Omental fat pad (tissue), 4 donors: ENCODE measurements at places on chromosomes 4 and X.

DNA sequence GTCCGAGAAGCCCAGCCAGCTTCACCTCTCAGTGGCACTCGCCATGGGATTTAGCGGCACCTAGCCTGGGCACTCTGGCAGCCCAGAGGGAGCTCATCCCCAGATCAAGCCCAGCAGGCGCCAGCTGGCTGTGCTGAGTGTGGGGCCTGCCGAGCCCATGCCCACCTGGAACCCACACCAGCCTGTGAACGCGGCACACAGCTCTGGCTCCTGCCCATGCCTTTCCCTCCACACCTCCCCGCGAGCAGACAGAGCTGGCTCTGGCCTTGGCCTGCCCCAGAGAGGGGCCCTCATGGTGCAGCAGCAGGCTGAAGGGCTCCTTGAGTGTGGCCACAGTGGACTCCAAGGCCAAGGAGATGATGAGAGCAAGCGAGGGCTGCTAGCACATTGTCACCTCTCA is 38.0 kb upstream of the AADAT start:
- no peak for DNase-seq

GRCh38 chrX:11434607-11435006 is 141.4 kb downstream of the AMELX start:
- DNase-seq = no peak

GRCh38 chr4:53196882-53197771 is 168.7 kb downstream of the SCFD2 start:
- DNase-seq = no peak

GRCh38 chr4:126364311-126364911 is 1049.7 kb downstream of the FAT4 start:
- DNase-seq = no peak
